ENCODE measurements at places on chromosomes 6 and 20.

DNA sequence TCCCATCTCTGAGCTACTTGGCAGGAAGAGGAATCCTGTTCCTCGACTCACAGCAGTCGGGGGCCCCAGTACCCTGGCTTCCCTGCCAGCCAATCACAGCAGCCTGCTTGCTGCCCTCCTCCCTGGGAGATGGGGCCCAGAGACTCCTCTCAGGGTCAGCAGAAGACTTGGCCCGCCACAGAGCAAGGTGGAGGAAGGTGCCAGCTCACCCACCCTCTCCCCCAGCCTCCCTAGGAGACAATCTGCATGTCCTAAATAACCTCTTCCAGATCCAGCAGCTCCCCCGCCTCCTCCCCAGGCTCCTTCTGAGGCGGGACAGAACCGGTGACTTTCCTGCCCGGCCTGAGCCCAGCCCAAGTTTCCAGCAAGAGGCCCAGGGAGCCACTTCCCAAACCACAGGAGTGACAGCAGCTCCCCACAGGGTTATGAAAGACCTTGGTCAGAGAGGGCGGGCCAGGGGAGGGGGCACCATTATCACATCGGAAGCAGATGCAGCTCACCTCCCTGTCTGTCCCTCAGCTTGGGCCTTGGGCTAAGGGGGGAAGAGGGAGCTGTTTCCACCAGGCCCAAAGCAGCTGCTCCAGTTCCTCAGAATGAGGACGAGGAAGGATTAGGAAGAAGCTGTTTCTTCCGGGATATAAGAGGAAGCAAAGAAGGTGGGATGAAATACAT, 2.3 kb downstream of the CCND3 start:
- DNase-seq = no peak

- no peak for DNase-seq
Observed at GRCh38 chr6:30447237-30447636, 42.1 kb upstream of the HLA-E start.

- DNase-seq = no peak
Observed at GRCh38 chr6:31621991-31622390, 1.5 kb downstream of the PRRC2A start.

- no peak for DNase-seq
Observed at GRCh38 chr6:39855356-39855995, 63.3 kb downstream of the DAAM2 start.

- no peak for DNase-seq
Observed at GRCh38 chr6:17159240-17159639, 57.4 kb downstream of the STMND1 start.

DNA sequence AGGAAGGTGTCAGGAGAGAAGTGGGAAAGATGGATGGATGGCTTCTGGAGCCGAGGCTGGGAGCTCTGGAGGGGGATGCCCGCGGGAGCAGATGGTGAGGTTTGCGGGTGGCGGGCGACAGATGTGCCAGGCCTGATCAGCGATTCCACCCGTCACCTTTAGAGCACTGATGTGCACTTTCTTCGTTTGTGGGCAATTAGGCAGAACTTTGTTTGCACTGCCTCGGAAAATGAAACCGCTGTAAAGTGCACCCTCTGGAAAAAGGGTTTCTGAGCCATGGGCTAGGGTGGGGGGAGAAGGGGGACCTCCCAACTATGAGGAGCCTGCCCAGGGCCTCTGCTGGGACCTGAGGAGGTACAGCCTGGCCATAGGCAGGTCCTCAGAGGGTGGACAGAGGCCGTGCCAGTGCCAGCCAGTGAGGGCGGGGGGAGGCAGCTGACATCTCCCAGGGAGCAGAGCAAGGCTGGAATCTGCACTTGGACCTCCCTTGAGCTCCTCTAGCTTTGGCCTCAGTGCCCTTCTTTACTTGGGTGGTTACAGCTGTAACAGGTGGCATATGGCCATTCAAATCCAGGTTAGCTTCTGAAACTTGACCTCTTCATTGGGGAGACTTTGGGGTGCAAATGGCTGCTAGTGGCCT, 58.7 kb downstream of the CD40 start:
- no peak for DNase-seq

DNA sequence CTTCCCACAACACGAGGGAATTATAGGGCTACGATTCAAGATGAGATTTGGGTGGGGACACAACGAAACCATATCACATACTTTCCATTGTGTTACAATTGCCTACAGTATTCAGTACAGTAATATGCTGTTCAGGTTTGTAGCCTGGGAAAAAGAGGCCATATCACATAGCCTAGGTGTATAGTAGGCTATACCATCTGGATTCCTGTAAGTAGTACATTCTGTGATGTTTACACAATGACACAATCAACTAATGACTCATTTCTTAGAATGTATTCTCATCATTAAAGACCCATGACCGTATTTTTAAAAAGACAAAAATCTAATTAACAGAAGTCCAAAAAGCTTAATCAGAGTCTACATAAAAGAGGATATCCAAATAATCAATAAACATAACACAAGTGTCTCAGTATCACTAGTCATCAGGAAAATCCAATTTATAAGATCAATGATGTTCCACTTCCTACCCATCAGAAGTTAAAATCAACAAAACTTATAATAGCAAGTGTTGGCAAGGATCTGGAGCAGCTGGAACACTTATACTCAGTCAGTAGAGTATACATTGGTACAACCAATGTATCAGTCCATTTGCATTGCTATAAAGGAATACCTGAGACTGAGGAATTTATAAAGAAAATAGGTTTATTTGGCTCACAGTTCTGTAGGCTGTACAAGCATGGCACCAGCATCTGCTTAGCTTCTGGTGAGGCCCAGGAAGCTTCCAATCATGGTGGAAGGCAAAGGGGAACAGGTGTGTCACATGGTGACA, 215.9 kb downstream of the CLVS2 start:
- no peak for DNase-seq

DNA sequence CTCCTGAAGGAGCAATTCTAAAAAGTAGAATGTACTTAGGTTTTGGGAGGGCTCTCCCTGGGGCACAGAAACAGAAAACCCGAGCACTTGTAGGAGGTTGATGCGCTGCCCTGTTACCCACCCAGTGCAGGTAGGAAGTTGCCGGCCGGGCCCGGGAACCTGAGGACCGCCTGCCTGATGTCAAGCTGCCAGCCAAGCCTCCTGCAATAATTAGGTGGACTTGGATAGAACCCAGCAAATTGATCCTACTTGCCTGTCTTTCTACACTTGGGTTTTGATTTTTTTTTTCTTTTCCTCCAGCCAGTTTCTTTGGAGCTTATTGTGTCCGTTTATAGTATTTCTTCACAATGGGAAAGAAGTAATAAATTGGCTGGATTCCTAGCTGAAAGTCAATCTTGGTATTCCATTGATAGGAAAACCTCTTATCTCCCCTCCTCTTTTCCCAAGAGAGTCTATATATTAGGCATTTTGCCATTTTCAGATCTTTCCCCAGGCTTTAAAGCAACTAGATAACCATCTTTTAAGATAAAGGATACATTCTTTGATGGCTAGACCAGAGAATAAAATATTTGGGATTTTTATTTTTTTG, 78.3 kb upstream of the FYN start:
- DNase-seq = no peak

DNA sequence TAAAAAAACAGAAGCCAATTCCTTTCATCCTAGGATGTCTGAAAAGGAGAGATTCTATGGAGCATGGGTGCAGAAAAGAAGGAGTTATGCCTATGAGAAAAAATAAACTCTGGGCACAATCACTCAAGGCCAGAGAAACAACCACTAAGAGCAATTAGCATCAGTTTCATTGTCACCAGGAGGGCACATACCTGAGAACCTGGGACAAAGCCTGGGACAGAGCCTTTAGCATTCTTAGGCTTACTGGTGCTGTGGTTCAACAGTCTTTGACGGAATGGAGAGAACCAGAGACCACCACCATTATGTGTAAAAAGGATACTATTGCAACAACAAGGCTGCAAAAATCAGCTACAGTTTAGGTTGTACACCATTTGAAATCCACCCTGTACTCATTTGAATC, 29.4 kb upstream of the BCKDHB start:
- DNase-seq = no peak

DNA sequence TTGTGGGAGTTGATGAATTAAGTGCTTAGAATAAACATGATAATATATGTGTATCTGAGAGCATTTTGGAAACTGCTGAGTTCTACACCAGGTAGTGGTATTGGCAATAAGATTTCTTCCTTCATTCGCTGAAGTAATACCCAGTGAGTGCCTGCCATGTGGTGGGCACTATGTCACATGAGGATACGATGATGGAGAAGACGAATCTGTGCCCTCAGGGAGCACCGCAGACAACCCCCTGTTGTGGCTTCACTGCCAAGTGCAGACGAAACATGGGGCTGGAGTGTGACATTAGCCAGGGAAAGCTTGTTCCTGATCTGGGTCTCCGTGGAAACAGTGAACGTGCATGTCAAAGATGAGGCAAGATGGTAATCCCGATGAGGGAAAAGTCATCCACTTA, 7.9 kb downstream of the ZNF76 start:
- DNase-seq = no peak

DNA sequence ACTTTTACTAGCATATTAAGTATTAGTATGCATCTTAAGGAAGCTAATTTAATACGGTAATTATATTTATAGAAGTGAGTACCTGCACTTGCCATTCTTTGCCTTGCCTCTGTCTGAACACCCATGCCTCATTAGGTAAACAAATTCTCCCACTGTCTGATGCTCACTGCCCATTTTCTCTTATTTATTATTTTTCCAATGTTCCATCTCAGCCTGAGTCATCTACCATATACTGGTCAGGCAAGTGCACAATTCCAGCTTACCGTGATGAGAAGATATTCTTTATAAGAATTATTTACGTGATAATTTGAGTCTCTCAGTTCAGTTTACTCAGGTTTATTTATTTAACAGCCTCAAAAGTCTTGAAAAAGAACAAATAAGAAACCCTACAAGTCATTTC, 619.2 kb upstream of the EYS start:
- no peak for DNase-seq

GRCh38 chr6:159701413-159701999, 8.5 kb upstream of the SOD2 start:
- no peak for DNase-seq

DNA sequence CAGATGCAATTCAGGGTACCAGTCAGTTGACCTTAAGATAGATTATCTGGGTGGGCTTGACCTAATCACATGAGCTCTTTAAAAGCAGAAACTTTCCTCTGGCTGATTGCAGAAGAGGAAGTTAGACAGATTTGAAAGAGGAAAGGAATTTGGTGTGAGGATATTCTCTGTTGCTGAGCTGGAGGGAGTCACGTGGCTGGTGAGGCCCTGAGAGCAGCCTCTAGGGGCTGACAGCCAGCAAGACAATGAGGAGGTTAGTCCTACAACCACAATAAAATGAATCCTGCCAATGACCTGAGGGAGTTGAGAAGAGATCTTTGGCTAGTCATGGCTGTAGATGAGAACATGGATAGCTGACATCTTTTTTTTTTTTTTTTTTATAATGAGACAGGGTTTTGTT, 87.0 kb upstream of the B3GAT2 start:
- DNase-seq = no peak

DNA sequence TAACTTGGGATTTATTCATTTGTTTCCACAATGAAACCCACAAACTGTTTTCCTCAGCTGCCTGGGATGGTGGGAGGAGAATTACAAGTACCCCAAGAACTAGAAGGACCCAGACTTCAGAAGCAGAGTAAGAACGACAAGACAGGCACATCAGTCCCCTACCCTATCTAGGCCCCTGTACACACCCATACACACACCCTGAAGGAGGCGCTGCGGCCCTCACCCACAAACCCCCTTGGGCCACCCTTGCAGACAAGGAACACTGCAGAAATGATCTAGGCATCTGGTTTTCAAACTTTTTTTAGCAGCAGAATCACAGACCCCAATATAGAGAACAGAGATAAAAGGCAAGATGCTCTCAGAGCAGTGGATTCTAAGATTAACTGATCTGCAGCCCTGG, 55.0 kb downstream of the TRERF1 start:
- DNase-seq = no peak

Data from activated CD4-positive, alpha-beta T cell treated with anti-CD3 and anti-CD28 coated beads, Interleukin-2, amount 50 U/mL, for 4 hours (primary cell).